ENCODE measurements at places on chromosomes 3 and 15. TPM values are rescaled to one million over a fixed set of nuclear protein-coding genes. Genes with fewer than 3 reads are reported as not detected.
A peak's percentile ranks its signal among the peaks of the same experiment; 100 is the strongest.

DNA sequence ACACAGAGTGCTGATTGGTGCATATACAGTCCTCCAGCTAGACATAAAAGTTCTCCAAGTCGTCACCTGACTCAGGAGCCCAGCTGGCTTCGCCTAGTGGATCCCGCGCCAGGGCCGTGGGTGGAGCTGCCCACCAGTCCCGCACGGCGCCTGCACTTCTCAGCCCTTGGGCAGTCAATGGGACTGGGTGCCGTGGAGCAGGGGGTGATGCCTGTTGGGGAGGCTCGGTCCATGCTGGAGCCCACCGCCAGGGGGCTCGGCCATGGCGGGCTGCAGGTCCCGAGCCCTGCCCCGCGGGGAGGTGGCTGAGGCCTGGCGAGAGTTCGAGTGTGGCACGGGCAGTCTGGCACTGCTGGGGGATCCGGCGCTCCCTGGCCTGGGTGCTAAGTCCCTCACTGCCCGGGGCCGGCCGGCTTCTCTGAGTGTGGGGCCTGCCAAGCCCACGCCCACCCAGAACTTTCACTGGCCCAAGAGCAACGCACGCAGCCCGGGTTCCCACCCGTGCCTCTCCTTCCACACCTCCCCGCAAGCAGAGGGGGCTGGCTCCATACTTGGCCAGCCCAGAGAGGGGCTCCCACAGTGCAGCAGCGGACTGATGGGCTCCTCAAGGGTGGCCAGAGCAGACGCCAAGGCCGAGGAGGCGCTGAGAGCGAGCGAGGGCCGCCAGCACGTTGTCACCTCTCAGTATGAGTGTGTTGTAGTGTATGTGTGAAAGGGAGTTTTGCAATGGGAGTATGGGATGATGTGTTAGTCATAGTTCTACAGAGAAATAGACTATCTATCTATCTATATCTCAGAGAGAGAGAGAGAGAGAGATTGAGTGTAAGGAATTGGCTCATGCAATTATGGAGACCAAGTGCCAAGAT, 69.0 kb downstream of the UBE2E2 start:
- peak; percentile 46 for DNase-seq

The TM6SF1 gene
- polyA plus RNA-seq = 13.8 TPM

GRCh38 chr3:152623286-152623911, 211.5 kb upstream of the P2RY1 start:
- DNase-seq = no peak

- no peak for DNase-seq
Observed at GRCh38 chr3:133169331-133170068, 131.3 kb downstream of the TMEM108 start.

The GUCA1C gene
- polyA plus RNA-seq = not detected

GRCh38 chr15:89599021-89599420, 23.8 kb downstream of the TICRR start:
- DNase-seq = no peak

The CFAP91 gene
- 0.50 TPM for polyA plus RNA-seq

The TMEM266 gene
- not detected for polyA plus RNA-seq

The ARNT2 gene
- 3.6 TPM for polyA plus RNA-seq

The GATM gene
- polyA plus RNA-seq = 12.9 TPM

DNA sequence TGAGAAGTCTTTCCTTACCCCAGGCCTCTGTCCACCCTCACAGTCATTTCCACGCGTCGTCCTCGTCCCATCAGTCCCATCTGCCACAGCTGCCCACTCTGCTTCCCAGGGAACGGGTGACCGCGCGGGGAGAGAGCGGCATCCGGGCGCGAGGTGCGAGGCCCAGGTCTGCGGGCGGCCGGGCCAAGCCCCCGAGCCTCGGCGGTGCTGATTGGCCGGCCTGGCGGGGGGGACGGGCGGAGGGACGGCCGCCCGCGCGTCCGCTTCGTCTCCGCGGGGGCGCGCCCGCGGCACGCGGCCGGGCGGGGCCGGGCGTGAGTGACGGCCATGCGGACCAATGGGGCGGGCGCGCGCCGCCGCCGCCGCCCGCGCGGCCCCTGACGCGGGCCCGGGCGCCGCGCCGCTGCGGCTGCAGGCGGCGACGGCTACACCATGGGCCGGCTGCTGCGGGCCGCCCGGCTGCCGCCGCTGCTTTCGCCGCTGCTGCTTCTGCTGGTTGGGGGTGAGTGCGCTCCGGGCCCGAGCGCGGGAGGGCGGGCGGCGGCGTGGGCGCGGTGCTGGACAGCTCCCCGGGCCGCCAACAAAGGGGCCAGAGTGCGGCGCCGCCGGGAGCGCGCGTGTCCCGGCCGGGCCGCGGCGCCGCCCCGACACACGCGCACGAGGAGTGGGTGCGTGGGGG, at the start of gene PODXL2:
Gene PODXL2, plus strand, starts transcription at position 398 of the 679 bp plus-strand sequence. Its CDS starts 35 bp downstream, at position 433.
- peak; percentile 53 for DNase-seq

The IL1RAP gene
- 1.6 TPM for polyA plus RNA-seq

- DNase-seq = no peak
Observed at GRCh38 chr3:22288756-22289155, 537.7 kb upstream of the ZNF385D start.

DNA sequence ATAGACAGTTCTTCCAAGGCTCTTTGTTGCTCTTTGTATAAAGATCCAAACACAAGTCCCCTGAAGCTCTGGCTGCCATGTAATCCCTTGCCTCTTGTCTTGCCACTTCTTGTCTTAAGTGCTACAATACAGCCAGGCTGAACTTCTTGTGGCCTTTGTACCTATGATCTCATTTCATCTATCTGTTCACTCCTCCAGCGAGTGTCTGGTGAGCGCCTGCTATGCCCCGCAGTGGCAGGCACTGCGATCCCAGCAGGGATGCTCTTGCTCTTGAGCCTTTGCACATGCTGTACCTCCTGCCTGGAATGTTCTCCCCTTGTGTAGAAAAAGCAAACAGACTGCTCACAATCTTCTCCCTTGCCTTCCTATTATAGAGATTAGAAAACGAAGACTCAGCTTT, 81.9 kb upstream of the ADPGK start:
- DNase-seq = no peak

DNA sequence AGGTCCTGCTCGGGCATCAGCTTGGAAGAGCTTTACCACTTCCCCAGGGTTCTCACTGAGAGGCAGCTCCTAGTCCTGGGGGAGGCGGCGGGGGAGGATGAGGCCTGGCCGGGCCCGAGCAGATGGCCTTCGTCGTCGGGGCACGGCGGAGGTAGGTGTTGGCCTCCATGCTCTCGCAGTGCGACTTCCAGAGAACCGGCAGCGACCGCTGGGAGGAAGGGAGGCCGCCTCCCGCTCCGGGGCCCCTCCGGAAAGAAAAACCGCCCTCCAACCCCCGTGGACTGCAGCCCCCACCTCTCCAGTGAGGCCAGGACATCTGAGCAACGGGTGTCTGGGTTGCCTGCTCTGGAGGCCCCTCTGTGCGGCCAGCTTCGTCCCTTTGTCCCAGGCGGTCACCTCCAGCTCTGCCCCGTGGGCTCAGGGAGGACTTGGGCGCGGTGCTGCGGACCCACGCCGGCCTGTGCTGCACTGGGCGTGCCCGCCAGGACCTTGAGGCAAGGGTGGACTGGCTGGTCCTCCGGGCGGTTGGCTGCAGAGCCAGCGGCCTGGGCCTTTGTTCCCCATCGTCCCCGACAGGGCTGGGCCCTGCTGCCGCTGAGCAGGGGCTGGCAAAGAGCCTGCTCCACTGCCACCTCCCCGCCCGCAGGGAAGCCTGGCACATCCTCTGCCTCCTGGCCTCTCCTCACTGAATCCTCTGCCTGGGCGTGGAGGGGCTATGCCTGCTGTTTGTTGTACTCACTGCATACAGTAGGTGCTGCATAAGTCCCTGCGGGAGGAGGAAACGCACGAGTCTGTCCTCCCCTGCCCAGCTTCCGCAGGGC, 13.6 kb upstream of the GP9 start:
- no peak for DNase-seq

The RGMA gene
- 10.8 TPM for polyA plus RNA-seq

The SAXO2 gene
- polyA plus RNA-seq = 3.8 TPM

DNA sequence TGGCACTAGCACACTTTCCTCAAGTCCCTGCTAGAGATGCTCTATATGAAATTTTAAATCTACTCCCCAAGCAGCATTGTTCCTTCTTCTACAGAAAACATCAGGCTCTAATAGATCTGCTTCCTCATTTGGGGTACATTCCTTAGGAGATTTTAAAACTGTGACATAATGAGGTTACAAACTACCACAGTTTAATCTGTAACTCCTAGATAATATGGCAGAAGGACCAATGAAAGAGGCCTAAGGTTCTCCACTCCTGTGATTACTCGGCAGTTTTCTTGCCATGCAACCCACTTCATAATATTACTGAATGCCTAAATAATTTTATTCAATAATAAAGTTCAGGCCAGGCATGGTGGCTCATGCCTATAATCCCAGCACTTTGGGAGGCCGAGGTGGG, 16.1 kb downstream of the ZNF106 start:
- DNase-seq = no peak

The CCR9 gene
- polyA plus RNA-seq = not detected

- peak; percentile 68 for DNase-seq
Observed at GRCh38 chr15:91947683-91948608, 94.4 kb downstream of the SLCO3A1 start.

DNA sequence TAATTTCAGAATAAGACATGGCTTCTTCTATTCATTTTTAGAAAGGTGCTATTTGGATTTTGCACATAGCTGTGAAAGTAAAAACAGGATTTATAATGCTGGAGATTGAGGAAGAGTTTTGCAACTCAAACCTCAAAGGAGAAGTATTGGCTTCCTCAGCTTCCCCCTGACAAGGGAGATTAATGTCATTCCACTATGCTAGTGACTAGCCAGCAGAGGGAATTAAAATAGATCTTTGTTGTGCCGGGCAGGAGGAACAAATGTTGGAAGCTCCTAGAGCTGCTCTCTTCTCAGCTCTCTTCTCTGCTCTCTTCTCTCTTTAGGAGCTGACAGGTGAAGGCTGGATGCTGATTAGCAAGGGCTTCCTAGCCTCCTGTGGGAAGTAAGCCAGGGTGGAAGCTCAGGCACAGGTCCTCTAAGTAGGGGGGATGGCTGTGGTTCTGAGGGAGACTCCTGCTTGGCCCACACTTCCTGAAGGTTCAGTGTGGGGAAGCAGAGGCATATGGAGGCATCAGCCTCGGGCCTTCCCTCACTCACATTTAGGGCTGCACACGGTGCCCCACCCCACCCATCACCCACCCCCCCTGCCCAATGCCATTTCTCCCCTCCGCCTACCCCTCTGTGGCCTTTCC, 29.6 kb downstream of the CX3CR1 start:
- no peak for DNase-seq

The CD200R1 gene
- polyA plus RNA-seq = 0.14 TPM

DNA sequence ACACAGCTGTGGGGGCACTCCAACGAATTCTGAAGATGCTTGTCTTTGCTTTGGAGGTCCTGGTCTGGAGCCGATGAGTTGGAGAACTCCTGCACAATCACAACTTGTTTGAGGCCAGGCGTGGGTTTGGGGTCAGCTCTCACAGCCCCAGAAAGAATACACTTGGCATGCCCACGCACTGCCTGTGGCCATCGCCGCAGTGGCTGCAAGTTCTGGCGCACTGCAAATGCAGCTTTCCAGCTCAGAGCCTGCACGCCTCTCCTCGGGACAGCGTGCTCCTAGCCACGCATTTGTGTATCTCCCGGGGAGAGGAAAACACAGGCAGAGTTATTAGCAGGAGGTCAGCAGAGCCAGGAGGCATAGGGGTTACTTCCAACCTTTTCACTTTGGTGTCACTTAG, 282.7 kb downstream of the ADAMTS17 start:
- no peak for DNase-seq

Measured in right cardiac atrium (tissue), 5 donors.